Adrenal gland (tissue), 19 donors: ENCODE measurements at places on chromosomes 1 and 21.

- no peak for DNase-seq
These were observed 100.7 kb upstream of the TNFSF4 start for GRCh38 chr1:173307845-173308244.

DNA sequence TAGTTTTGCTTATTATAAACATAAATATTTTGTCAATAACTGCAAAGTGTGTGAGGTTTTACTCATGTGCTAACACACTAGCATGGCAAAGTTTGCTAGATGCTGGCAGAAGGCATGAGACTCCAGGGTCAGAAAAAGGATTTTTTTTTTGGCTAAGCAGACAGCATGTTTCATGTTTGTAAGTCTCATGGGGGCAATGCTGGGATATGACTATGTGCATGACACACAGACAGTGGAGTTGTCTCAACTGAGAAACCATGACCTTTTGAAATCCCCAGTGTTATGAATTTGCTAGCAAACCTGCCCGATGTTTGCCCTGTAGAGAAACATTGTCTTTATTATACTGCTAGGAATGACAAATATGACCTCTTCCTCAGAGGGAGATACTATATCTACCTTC lies 448.2 kb downstream of the BRINP3 start:
- DNase-seq: no peak

DNA sequence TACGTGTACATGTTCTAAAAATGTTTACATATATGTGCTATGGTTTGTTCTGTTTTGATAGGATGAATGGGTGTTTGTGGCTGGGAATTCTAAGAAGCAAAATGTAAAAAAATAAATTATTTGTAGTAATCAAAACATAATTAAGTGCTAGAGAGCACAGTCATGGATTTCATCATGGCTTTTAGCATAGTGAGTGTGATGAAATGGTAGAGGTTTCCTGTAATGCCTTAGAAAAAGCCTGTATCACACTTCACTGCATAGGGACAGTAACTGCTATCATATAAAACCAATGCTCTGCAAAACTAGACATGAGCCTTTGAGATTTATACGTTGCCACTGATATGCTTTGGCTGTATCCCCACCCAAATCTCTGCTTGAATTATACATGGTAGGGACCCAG lies 99.8 kb downstream of the PTGER3 start:
- no peak for DNase-seq

GRCh38 chr1:110084227-110085078 lies 14.0 kb upstream of the ALX3 start:
- DNase-seq: peak; percentile 78

DNA sequence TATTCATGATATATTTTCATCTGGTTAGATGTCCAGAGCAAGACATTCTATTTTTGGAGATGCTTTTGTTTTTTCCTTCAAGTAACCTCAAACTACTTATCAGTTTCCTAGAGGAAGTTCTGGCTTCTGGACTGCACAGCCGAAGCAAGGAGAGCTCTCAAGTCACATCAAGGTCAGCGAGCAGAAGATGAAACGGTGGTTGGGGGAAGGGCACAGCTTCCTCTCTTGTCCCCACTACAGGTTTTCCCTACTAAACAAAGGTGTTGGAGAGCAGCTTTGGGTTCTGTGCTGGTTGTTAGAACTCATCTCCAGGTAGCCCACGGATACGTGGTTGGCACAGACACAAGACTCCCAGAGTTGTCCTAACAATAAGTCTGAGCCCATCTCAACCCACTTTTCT lies 5.1 kb upstream of the PLEKHO1 start:
- no peak for DNase-seq

DNA sequence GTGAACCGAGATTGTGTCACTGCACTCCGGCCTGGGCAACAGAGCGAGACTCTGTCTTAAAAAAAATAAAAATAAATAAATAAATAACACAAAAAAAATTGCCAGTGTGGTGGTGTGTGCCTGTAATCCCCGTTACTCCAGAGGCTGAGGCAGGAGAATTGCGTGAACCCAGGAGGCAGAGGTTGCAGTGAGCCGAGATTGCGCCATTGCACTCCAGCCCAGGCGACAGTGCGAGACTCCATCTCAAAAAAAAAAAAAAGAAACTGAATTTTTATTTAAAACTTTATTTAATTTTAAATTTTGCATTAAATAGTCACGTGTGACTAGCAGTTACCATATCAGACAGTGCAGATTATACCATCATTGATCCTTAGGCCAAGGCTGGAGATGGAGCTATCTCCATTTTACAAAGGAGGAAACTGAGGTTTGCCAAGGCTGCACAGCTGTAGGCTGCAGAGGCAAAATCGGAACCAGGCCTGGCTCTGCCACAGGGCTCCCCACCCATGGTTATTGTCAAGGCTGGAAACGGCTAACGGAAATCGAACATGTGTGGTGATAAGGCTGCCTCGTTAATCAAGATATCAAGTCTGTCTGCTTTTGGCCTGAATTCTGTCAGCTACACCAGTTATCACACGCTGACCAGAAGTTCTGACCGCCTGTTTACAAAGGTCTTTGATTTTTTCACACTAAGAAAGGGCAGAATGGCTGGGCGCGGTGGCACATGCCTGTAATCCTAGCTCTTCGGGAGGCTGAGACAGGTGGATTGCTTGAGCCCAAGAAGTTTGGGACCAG lies 20.5 kb downstream of the HSPG2 start:
- DNase-seq: no peak

DNA sequence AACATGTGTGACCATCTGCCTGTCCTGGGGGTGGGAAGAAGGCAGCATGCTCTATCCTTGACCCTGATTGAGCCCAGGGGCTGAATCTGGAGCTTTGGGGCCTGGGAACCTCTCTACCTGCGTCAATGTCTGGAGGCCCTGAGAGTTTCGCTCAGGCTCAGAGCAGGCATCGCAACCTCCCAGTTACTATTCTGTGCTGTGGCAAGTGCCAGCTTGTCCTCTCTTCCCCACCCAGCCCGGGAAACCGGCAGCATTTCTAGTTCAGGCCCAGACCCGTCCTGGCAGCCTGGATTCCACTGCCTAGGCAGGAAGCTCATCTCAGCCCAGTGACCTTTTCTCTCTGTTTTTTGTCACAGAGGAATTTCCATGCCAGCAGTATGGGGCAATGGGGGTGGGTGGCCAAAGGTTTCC lies 10.0 kb upstream of the IRF6 start:
- DNase-seq: no peak

- DNase-seq: no peak
These were observed 130.7 kb upstream of the ZNF648 start for GRCh38 chr1:182192215-182192614.
